ENCODE measurements at places on chromosomes 1 and 21.

DNA sequence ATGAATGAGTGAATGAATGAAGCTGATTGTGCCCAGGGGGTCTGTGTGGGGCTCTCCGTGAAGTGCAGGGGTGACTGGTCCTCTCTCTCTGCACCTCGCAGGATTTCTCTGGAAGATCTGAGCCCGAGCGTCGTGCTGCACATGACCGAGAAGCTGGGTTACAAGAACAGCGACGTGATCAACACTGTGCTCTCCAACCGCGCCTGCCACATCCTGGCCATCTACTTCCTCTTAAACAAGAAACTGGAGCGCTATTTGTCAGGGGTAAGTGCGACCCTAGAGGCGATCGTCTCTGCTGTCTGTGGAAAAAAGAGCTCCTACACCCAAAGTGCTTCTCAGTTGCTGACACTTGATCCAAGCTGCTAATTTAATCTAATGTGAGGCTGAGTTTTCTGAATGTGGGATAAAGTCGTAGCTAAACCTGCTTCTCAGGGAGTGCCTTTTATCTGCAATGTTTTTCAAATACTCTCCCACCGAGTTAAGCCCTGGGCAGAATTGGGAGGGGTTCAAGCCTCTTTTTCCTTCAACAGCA is 101.7 kb downstream of the HUNK start:
- DNase-seq = no peak

- DNase-seq = no peak
Measured at GRCh38 chr1:32991386-32991785, 26.8 kb upstream of the RNF19B start.

GRCh38 chr1:153035211-153035610 is 4.2 kb downstream of the SPRR1B start:
- DNase-seq = no peak

DNA sequence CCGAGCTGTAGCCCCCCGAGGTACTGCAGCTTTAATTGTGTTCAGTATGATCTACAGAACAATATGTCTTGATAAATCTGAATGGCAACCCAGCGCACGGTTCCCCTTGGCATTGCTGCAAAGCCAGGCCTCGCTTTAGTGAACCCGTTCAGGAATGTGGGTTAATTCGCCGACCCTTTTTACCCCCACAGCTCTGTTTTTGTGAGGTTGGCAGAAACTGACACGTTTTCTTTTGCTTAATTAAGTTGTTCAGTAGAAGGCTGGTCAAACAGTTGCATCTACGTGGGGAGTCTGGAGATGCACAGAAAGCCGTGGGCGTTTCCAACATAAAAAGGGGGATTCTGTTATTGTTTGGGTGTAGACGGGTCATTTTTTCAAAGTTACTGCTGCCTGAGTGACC is 43.2 kb downstream of the OLIG1 start:
- no peak for DNase-seq

DNA sequence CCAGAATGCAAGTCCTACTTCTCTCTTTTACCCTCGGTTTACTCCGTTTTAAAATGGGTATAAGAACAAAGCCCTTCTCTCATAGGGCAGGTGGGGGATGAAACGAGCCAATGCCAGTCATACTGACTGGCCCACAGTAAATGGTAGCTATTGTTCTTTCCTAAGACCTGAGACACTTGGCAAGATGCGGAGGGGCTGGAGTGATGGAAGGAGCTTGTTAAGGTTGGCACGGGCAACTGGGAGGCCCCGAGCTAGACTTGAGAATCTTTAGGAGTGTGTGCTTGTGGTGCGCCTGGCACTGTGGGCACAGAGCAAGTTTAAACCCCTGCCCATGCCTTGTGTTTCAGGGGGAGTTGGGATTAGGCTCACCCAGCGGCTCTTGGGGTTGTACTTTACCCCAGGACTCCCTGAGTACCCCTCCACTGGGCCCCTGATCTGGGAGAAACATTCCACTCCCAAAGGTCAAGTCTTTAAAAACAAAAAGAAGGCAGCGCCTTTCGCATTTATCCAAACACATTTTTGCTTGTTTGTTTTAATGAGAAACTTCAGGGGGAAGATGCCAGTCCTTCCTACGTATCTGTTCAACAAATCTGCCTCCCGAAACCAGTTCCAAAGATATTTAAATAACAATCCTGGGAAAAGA is 240.6 kb upstream of the TMEM51 start:
- DNase-seq = no peak

GRCh38 chr1:6795203-6795602 is 9.9 kb downstream of the CAMTA1 start:
- no peak for DNase-seq

- DNase-seq = no peak
Measured at GRCh38 chr1:167943541-167943940, 6.7 kb upstream of the MPC2 start.
